ENCODE measurements at places on chromosomes 2 and 18. TPM values are rescaled to one million over a fixed set of nuclear protein-coding genes. Genes with fewer than 3 reads are reported as not detected.

Gene SFXN5
- total RNA-seq, result 33.1 TPM

Gene LAMA1
- total RNA-seq, result 257 TPM

Gene CBLN2
- total RNA-seq, result 0.18 TPM

Gene LRP2
- total RNA-seq, result 42.2 TPM

Gene FOSL2
- 42.5 TPM for total RNA-seq

Gene GFPT1
- total RNA-seq, result 50.9 TPM

Gene RIT2
- total RNA-seq, result not detected

Gene GPR17
- not detected for total RNA-seq

Gene MAP2
- 18.2 TPM for total RNA-seq

Gene KCNG2
- total RNA-seq, result not detected

Gene DNER
- 0.91 TPM for total RNA-seq

Gene EN1
- total RNA-seq, result 0.42 TPM

Gene MGAT5
- 106 TPM for total RNA-seq

Gene LRRC30
- total RNA-seq, result not detected

Gene GRP
- total RNA-seq, result not detected

Gene SOX11
- total RNA-seq, result 154 TPM

Gene GKN2
- not detected for total RNA-seq

Gene FLACC1
- 0.69 TPM for total RNA-seq
